ENCODE measurements at places on chromosomes 12 and 14.
A peak's percentile ranks its signal among the peaks of the same experiment; 100 is the strongest.

DNA sequence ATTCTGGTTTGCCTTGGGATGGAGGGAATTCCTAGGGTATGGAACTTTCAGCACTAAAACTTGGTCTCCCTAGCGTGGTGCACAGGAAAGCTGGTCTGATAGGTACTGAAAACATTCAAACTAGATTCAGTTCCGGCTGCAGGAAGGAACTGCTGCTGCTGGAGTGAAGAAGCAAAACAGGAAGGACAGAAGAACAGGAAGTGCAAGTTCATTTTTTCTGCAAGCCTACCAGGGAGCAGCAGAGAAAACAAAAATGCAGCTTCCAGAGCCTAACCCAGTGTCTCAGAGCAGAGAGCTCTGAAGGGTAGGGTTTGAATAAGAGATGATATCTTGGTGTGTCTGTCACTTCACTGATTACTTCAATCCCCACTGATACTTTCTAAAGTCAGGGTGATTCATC lies 165.2 kb downstream of the VRK1 start:
- DNase-seq: no peak

- DNase-seq: no peak
Measured at GRCh38 chr14:105146976-105147635, 21.5 kb downstream of the JAG2 start.

DNA sequence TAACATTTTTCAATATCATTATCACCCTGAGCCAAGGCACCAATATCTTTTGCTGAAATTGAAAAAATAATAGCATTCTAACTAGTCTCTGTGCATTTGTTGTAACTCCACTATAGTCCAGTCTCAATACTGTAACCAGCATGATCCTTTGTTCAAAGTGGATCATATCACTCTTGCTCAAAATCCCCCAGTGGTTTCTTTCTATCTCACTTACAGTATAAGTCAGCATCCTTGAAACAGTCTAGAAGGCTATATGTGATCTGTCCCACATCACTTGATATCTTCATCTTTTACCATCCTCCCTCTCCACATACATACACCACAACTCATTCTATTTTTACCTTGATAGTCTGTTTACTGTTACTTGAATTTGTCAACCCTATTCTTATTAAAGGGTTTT lies 435.7 kb downstream of the CCER1 start:
- DNase-seq: no peak

DNA sequence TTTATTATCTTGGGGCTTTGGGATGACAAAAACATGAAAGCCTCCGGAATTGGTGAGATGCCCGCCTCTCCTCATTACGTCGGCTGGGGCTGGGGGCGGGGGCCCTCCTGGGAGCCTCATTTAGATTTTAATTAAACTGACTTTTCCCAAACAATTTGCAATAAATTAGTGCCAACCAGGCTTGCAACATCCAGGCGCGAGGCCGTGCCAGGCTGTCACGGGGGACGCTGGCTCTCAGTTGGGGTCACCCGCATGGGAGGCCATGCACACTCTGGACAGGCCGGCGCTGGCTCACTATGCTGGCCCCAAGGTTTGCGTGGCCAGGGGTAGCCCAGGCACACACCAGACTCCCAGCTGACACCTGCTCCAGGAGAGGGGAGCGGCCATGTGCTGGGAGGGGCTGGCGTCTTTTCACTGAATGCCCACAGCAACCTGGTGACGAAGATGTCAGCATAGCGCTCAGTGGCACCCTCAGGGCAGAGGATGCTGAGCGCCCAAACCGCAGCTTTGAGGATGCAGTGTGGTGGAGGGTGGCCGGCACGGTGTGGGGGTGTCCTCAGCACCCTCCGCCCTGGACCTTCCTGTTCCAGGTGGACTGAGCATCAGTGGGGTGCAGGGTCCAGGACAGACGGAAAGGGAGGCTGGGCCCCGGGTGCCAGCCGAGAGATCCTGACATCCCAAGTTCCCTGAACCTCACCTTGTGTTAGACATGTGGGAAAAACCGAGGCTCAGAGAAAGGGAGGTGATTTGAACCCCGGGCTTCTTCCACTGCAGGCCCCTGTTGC lies 190.8 kb upstream of the C14orf180 start:
- no peak for DNase-seq

- DNase-seq: no peak
Measured at GRCh38 chr12:10554228-10554755, 48.6 kb downstream of the EIF2S3B start.

DNA sequence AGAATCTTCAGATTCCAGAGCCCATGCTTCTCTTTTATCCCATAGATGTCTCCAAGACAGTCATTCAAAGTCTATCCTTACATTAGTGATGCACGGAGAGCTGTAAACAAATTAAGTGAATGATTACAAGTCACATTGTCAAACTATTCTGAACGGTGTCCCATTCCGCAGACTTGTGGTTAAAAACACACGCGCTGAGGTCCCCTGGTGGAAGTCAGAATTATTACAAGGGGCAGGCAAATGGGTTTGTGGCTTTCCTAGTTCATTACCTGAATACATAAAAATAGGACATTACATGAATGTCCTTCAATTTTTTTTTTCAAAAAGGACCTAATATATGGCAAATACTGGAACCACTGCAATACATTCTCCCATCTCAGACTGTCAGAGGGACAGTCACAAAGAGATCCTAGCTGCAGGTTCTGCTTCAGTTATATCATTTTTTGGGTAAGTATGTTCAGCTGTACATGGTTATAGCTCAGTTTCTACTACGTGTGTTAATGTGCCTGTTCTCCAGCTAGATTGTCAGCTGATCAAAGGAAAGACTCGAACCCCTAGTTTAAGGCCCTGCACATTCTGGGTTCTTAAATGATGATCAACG lies 53.1 kb upstream of the STON2 start:
- DNase-seq: peak; percentile 55

GRCh38 chr14:104795781-104796686 lies 486 bp upstream of the AKT1 start:
- no peak for DNase-seq

DNA sequence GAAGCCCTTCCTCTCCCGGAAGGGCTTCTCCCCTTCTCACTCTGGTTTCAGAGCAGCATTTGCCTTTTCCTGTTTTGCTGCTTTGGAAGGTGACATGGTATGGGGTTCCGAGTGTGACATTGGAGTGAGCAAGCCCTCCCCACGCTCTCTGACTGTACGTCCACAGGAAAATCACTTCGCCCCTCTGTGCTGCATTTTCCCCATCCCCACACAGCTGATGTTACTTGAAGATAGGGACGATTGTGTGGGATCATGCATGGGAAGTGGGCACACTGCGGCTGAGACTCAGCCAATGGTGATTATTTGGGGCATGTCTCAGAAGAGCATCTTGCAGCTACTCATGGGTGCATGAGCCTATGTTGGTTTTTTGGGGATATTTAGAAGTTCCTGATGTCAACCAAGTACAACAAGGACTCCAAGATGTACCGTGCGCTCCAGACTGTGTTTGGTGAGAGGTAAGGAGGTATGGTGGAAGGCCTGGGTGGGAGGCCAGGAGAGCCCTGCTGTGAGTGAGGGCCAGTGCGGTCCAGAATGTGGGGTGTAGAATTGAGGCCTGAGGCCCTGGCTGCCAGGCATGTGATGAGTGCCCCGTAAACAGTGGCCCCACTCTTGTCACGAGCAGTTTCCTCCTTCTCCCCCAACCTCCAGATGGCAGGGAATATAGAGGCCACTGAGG lies 15.1 kb downstream of the CYP46A1 start:
- DNase-seq: no peak

DNA sequence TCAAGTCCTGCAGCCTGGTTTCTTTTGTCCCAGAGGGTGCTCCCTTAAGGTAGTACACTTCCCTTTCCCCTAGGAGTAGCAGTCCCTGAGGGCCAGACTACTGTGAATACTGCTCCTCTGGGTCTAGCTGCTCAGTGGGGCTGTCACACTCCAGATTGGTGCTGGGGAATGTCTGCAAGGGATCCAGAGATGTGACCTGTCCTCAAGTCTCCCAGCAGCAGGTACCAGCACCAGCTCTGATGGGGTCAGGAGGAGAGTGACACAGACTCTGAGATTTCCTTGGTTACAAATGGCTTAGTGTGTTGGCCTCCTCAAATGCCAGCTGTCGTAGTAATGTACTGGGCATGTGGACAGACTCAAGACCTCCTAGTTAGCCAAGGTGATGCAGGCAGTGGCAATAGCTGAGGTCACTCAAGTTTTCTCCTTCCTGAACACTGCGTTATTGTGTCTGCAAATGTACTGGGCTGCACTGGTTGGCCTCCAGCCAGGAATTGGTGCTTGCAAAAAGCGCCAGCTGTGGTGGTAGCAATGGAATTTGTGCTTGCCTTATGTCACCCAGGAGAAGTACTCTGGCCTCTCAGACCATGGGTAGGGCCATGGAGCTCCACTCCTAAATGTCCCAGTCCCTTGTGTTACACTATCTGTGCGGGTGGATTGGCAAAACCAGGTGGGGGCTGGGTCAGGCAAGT lies 36.4 kb upstream of the AEBP2 start:
- no peak for DNase-seq

DNA sequence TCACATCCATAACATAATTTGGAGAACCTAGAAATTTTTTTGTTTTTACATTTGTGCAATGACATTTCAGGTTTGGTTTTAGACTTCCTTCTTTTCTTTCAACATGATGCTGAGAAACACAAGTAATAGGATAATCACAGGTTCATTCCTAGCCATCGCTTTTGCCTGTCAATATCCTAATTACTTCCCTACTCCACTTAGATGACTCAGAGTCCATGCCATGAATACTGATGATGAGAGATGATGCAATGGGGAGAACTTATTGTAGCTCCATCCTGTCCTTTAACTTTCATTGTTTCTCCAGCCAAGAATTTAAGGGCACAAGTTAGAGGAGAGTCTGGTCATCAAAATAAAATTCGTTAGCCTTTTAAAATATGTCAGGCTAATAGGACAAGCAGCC lies 101.3 kb downstream of the PTPRO start:
- DNase-seq: no peak

- peak; percentile 64 for DNase-seq
Measured at GRCh38 chr12:54411391-54412241, 7.5 kb downstream of the ITGA5 start.

Data from activated naive CD4-positive, alpha-beta T cell treated with anti-CD3 and anti-CD28 coated beads, Interleukin-2, amount 50 U/mL, for 72 hours (primary cell).